Stimulated activated CD8-positive, alpha-beta memory T cell treated with anti-CD3 and anti-CD28 coated beads, Interleukin-4, amount 100 ng/mL, for 4 hours (primary cell): ENCODE measurements at places on chromosomes 13 and 19.

- no peak for DNase-seq
These were observed 84.3 kb downstream of the NUFIP1 start for GRCh38 chr13:44904967-44905366.

DNA sequence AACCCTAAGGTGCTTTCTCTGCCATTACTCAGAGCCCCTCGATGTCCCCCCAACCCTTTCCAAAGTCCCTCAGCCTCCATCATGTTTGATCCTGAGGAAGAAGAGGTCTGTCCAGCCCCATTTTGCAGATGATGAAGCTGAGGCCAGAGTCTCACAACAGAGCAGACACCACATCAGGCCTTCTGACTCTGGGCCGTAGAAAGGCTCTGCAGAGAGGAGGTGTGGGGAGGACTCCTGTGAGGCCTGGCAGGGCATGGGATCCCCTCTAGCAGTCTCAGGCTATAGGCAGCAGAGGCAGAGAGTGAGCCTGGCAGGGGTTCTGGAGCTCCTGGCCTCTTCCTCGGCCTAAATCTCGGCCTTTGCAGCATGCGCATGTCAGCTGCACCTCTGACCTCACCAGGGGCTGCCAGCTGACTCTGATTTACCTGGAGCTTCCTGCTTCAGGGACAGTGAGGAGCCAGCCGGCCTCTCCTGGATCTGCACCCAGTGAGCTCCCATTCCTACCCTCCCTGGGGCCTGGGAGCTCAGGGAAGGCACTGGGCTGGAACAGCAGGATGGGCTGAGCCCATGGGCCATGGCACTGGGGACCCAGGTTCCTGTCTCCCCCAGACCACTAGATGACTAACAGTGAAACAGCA is 41.7 kb upstream of the VSTM2B start:
- no peak for DNase-seq

GRCh38 chr13:103883164-103883563 is 816.9 kb upstream of the SLC10A2 start:
- DNase-seq, result no peak

DNA sequence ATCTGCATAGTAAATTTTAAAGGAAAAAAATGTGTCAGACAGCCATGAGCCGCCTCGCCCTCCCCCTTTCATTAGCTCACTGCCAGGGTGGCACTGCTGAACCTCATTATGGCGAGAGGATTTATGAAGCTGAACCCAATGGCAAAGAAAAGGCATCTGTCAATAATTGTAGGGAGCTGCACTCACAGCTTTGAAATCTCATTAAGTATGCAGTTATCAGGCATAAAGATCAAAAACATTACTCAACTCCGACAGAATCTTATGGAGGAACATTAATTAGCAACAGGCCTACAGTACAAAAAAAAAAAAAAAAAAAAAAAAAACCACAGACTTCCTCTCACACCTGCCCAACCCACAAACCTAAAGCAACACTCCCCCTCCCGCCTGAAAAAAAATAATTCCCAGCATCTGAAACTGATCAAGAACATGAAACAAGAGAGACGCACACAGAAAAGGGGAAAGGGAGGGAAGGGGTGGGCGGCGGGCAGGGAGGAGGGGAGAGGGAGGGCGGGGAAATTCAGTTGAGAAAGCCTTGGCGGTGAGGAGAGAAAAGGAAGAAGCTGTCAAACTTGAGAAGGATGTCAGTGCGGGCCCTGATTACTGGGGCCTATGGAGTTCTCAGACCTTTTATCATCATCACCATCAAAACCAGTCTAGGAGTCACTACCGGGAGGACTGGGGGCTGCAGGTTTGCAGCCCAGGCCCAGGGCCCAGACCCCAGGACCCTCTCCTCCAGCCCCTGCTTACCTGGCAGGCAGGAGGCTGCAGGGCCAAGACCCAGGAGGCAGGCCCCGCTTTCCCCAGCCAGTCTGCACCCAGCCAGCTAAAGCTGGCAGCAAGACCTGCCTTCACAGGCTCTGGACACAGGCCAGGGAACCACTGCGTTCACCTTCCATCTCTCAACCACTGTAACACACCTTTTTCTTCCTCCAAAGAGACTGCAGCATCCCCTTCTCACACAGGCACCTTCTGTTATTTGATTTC is 8.9 kb downstream of the TSHZ3 start:
- DNase-seq, result no peak

- DNase-seq, result no peak
These were observed 24.6 kb upstream of the F7 start for GRCh38 chr13:113080901-113081521.

GRCh38 chr13:40979232-40979631 is 39.9 kb downstream of the ELF1 start:
- DNase-seq, result no peak

DNA sequence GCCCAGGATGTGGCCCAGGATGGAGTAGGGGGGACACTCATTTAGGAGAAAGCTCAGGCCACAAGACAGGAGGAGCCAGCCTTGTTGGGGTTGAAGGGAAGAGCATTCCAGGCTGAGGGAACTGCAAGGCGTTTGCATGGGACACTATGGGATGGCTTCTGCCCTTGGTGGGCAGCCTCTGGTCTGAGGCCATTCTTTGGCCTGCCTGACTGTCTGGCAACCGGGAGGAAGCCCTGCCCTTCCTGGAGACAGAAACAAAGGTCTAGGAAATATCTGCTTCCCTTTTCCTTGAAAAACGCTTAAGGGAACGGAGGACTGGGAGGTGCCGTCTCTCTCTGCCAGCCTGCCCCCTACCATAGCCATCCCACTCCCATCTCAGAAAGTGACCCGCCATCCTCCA is 2.8 kb upstream of the ICAM1 start:
- no peak for DNase-seq

DNA sequence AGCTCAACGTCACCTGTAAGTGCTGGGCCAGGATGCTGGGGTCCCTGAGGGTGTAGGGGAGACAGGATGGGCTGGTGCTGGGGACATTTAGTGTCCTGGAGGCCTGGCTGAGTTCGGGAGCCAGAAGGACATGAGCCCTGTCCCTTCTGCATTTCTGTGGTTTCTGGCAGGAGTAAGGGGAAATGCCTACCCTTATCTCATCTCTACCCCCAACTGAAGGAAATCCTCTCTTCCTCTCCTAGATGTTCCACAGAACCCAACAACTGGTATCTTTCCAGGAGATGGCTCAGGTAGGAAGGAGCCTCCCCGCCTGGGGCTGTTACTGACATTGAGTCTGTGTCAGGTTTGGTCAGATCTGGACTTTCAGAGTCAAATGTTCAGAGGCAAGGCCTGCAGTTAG is 1.2 kb downstream of the CD33 start:
- no peak for DNase-seq

DNA sequence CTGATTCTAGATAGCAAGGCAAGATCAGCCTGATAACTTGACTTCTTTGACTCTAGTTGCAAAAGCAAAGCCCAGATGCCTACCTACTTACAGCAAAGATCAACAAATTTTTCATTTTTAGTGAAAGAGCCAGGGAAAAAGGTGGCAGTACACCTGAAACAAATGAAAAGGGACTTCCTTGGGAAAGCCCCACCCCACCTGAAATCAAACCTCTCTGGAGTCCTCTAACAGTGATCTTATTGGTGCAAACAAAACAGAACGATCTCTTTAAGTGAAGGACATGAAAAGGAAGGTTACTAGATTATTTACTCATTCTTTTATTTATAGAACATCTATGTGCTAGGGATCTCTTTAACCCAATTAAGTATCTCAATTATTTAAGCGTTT is 507 bp upstream of the LCP1 start:
- no peak for DNase-seq
